ENCODE measurements at places on chromosomes 7 and 10. TPM values are rescaled to one million over a fixed set of nuclear protein-coding genes. Genes with fewer than 3 reads are reported as not detected.

Gene SEMA3D
- total RNA-seq, result not detected

Gene CFAP46
- not detected for total RNA-seq

Gene ABCC2
- 0.24 TPM for total RNA-seq

Gene ACTL6B
- total RNA-seq, result not detected

Gene MINPP1
- 12.7 TPM for total RNA-seq

Gene RBP4
- total RNA-seq, result 1.2 TPM

Gene TAS2R41
- total RNA-seq, result not detected

Gene GNAT3
- 5.8 TPM for total RNA-seq

Gene OR9A2
- total RNA-seq, result not detected

DNA sequence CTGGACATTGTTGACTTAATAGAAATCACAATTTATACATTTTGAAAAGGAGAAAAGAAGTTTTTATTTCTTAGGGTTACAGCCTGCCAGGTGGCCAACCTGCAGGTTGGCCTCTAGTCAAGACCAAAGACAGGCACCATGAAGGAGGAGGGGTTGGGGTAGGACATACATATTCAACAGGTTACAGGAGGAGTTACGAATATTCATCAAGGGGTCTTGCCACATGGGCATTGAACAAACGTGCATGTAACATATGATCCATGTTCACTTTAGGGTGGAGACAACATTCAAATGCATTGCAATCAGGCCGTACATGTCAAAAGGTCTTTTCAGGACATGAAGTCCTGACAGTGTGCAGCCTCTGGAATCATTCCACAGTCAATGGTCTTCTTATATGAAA, 246.2 kb upstream of the AKR1E2 start:
- DNase-seq, result no peak

GRCh38 chr10:58645416-58646146, 132.9 kb downstream of the BICC1 start:
- no peak for DNase-seq

DNA sequence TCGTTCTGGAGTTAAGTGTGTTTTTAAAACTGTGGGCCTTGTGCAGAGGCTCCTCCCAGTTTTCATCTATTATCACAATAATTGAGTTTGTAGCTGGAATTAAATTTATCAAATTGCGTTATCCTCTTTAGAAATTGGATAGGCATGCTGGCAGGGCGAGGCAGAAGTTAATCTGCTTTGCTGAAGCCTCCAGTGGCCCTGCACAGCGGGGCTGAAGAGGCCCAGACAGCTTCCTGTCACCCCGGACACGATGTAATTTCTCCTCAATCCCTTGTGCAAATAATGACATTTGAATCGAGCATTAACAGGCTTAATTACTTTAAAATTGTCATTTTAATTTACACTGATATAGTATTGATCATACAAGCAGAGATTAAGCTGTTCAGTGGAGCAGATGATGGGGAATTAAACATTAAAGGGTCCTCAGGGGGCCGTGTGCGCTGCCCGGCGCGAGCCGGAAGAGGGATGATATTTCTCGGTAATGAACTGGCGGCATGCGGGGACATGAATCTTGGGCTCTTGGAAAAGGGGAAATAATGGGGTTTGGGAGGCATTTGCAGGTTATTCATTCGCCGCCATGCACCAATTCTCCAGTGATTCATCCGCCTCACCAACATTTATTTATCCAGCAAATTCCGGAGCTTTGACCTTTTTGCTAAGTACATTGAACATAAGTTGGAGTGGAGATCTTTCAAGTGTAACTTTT, 118.5 kb downstream of the NKX6-2 start:
- no peak for DNase-seq

GRCh38 chr7:116630357-116630756, 41.6 kb upstream of the MET start:
- peak; percentile 30 for DNase-seq

DNA sequence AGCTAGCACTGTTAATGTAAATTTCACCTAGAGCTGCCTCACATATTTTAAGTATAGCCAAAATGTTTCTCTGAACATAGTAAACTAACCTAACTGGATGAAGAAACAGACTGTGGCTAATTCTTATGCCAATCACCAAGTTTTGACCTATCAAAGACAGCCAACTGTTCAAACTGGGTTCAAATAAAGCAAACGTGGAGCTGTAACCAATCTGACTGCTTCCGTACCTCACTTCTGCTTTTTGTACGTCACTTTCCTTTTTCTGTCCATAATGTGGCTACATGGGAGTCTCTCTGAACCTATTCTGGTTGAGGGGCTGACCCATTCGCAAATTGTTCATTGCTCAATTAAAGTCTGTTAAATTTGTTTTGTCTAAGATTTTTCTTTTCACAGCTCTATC, 66.3 kb upstream of the ETV1 start:
- DNase-seq, result no peak

GRCh38 chr10:25547382-25547781, 372.6 kb downstream of the GPR158 start:
- DNase-seq, result no peak

GRCh38 chr7:70676243-70676642, 455.7 kb upstream of the GALNT17 start:
- DNase-seq, result no peak

GRCh38 chr10:18216482-18216881, 76.3 kb downstream of the CACNB2 start:
- DNase-seq, result no peak

GRCh38 chr7:92595281-92595680, 5.1 kb upstream of the FAM133B start:
- DNase-seq, result no peak

DNA sequence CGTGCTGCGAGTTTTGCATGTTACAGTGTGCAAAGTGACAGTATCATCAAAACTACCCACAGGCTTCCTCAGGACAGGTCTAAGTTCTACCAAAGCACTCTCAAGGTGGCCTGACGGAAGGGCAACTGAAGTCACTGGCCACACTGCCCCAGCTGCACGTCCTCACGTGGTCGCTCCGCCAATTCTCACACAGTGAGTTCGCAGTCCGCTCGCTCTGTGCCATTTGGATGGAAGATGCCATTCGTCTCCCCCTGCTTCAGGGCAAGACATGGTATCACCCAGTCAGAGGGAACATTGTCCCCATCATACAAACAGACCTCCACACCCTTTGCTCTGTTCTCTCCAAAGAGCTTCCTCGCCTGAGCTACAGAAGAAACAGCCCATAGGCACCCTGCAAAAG, 109.6 kb upstream of the COBL start:
- DNase-seq, result no peak

DNA sequence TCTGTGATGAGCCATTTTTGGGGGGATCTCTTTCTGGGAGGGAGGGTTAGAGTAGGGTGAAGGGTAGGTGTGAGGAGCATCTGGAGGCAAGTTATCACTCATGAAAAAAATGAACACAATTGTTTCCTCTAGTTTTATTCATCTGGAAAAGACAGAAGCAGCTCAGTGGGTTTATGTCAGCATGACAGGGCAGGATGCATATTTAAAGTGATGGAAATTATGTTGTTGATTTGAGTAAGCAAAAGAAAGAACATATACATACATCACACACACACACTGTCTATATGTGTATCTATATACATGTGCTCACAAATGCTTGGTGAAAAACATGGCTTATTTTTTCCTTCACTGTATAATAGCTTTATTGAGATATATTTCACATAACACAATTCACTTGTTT, 114.2 kb downstream of the ADCY1 start:
- no peak for DNase-seq

DNA sequence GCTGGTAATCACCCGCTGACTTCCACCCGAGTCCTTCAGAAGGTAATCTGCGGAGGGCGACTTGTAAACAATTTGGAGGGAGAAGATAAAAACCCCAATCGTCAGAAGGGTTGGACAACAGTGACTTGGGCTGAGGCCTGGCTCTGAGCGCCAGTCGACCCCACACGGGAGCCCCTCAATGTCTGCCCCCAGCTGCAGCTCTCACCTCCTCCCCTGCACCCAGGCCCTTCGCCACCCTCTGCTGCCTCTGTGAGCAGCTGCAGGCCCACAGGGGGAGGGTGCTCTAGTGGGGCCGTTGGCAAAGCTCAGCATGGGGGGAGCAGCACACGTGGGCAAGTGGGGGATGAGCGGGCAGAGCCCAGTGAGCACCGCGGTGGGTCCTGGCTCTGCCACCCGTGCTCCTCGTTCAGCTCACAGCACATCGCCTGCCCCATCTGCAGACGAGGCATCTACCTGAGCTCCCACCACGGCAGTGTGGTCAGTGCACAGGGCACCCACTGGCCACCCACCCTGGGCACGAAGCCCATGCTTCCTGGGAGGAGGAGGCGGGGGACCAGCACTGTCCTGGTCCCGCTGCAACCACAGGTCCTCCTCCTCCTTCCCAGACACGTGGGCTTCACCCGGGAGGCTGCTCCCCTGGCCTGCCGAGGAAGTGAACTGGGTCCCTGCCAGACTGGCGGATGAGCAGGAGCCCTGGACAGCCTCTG, 280.5 kb downstream of the ELFN1 start:
- DNase-seq, result no peak

DNA sequence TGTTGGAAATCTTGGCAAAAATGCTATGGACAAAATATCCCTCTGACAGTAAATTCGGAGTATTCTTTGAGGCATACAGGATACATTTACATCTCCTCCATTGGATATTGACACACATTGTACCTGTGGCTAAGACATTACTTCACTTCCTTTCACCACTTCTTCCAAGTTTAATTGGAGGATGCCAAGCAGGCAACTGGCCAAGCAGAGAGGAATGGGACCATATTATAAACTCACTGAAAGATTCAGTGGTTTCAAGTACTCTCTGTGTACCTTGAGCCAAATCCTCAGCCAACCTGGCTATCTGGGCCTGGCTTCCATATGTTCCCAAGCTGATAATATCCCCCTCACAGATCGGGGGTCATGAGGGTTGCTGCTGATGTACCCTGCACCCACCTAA, 14.7 kb upstream of the JCAD start:
- DNase-seq, result no peak

DNA sequence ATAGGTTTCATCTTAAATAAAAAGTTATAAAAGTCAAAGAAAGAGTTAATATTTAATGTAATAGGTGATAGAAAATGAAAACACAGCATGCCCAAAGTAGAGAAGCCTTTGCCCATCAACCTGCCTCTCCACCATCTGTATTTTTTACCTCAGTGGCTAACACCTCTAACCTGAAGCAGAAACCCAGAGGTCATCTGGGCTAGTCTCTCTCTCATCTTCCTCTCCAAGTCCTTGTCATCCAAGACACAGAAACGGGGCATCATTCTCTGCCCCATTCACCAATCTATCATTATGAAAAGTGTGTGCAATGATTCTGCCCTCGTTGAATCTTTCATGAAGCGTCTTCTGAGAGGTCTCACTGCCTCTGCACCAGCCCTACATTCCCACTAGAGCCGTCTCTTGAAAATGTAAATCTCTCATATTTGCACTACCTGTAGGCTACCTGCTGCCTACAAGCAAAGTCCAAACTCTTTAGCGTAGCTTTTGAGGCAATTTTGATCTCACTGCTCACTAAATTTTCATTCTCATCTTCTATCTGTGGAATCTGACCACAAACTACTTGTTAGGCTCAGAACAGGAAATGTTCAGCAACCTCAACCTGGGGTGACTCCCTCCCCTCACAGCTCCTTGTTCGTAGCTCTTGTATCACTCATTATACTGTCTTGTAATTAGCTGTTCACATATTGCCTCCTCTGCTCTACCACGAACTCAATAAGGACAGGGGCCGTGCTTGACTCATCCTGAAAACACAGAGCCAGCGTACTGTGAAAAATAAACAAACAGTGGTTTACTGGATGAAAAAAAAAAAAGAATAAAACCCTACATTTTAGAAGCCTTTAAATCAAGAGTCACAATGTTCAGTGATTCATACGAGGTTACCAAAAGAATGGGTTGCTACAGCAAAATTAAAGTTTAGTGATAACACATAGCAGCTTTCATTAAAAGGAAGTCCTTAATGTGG, 83.1 kb downstream of the CTNNA3 start:
- peak; percentile 59 for DNase-seq

DNA sequence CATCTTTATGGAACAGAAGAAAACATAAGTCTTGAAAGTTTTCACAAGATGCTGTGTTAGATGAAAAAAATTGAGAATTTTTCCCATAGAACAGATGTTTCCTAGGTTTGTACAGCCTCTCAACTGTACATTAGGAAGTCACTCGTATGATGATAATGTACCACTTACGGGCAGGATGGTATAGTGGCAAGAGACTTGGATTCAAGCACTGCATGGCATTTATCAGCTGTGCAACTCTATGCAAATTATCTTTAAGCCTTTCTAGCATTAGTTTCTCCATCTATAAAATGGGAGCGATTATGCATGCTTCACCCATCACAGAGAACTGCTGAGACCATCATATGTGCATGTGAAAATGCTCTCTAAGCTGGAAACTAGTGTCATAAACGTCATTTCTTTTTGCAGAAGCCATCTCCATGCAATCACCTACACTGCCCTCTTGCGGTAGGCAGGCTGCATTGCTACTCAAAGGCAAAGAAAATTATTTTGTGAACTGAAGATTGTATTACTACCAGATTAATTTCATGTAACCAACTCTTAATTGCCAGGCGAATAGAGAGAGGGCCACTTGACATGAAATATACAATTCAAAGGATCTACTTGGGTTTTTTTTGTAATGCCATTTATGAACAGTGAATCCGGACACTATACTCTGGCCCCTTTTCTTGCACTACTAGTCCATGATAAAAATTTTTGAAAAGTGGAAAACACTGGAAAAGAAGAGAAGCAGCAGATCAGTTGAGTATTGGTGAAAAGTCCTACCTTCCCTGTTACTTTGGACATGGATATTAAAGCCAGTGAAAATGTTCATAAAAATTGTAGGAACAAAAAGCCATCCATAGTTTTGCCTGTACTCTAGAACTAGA, 102.3 kb downstream of the JAZF1 start:
- no peak for DNase-seq

GRCh38 chr7:22725585-22725984, 1.4 kb upstream of the IL6 start:
- DNase-seq, result no peak

- DNase-seq, result no peak
Observed at GRCh38 chr10:50607356-50607925, 16.3 kb downstream of the SGMS1 start.

GRCh38 chr7:65230231-65230630, 143.4 kb upstream of the ZNF92 start:
- no peak for DNase-seq

GRCh38 chr7:140458201-140458600, 21.1 kb downstream of the MKRN1 start:
- DNase-seq, result no peak

GRCh38 chr7:148699024-148699781, 500 bp downstream of the CUL1 start:
- no peak for DNase-seq

- no peak for DNase-seq
Observed at GRCh38 chr7:154794147-154794780, 208.7 kb downstream of the PAXIP1 start.

DNA sequence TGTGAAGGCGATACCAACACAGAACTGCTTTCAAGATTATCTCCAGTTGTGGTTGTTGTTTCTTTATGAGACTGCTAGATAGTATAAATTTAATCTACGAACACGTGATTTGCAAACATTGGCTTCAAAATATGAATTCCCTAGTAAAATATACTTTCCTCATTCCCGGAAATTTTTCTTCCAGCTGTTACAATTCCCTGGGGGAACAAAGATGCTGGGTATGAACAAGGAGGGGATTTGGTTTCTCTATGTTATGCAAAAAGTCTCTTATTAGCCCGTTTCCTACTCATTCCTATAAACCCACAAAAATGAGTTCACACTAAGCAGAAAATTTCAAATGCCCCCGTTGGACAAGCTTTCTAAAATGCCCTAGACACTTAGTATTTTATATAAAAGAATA, 928.3 kb downstream of the CNTNAP2 start:
- DNase-seq, result no peak

GRCh38 chr10:2920637-2921036, 146.7 kb upstream of the PFKP start:
- DNase-seq, result no peak
